Stimulated activated CD8-positive, alpha-beta memory T cell treated with anti-CD3 and anti-CD28 coated beads, Interleukin-7, amount 100 ng/mL, for 1 hour (primary cell): ENCODE measurements at places on chromosomes 13 and 19.

DNA sequence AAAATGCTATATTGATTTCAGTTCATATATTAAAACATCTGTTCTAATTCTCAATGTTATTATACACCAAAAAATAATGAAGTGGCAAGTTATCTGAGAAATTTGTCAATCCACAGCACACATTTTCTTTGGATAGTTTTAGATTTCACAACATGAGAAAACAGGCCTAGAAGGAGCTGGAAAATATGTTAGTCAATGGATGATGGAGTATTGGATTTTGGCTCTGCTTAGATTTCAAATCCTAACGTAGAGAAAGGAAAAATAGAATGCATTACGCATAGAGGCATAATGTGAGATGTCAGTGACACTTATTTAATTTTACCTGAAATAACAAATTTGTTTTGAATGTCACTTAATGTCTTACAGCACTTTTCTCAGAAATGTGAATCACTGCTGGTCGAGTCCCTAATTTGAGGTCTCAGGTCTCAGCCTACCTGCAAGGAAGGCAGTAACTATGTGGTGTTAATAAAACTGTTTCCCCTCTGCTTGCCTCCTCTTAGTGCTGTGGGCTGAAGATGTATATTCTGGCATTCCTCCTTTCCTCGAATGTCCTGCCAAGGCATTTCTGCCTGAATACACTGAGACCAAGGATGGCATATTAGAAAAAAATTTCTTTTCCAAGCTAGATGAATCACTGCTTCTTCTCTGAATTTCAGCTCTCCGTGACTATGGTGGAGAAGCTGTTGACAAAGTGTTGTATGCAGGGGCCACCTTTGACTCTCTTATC, 232.4 kb downstream of the POSTN start:
- DNase-seq, result no peak

DNA sequence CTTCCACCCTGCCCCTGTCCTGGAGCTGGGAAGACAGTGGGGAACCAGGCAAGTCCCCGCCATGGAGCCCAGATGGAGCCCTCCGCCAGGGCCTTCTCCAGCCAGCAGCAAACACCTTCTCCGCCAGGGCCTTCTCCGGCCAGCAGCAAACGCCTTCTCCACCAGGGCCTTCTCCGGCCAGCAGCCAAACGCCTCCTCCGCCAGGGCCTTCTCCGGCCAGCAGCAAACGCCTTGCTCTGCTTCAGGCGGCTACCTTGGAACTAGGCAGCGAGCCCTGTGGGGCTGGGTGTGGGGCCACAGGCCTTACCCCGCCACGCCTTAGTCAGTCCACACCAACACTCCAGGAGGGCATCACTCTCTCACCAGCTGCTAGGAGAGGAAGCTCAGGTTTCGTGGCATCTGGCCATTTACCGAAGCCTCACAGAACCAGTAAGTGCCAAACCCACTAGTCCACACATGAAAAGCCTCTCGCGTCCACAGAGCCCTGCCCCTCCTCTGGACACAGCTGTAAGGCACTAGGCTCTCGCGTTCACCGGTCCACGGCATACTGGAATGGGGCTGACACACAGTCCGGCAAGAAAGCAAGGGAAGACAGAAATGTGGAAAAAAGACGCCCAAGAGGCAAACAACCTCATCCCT, 41.0 kb downstream of the MLLT1 start:
- no peak for DNase-seq

GRCh38 chr19:56554272-56554869, 12.9 kb upstream of the ZNF470 start:
- DNase-seq, result no peak

GRCh38 chr19:5253406-5254110, 87.1 kb downstream of the PTPRS start:
- no peak for DNase-seq

- no peak for DNase-seq
Observed at GRCh38 chr13:79543883-79544282, 62.9 kb downstream of the NDFIP2 start.
